ENCODE measurements at places on chromosomes 13 and 19.

GRCh38 chr19:16076958-16077611 lies 790 bp downstream of the TPM4 start:
- DNase-seq: no peak

- DNase-seq: no peak
Measured at GRCh38 chr19:677601-678436, 1.6 kb downstream of the FSTL3 start.

DNA sequence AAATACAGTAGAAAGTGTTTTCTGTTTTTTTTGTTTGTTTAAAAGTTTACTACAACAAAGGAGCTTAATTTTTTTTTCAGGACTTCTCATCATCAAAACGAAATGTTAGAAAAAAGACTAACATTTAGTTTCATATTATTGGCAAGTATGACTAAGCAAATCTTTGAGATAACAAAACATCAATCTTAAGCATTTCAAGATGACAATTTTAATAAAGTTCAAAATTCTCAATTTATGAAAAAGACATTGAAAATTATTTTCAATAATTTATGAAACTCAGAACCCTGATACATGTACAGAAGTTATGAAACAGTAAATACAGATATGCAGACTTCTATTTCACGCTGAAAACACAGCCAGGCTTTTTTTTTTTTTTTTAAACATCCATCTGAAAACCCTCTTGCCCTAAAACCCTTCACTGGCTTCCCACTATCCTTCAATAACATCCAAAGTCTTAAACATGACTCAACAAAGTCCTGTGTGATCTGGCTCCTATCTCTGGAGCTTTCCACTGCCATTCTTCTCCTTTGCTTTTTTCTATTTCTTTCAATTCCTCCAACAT lies 3.9 kb downstream of the RBM26 start:
- no peak for DNase-seq

- DNase-seq: no peak
Measured at GRCh38 chr13:106407338-106407737, 128.1 kb downstream of the EFNB2 start.

- DNase-seq: no peak
Measured at GRCh38 chr19:29321116-29321515, 108.2 kb upstream of the UQCRFS1 start.

- no peak for DNase-seq
Measured at GRCh38 chr13:30584051-30584731, 33.5 kb upstream of the USPL1 start.

DNA sequence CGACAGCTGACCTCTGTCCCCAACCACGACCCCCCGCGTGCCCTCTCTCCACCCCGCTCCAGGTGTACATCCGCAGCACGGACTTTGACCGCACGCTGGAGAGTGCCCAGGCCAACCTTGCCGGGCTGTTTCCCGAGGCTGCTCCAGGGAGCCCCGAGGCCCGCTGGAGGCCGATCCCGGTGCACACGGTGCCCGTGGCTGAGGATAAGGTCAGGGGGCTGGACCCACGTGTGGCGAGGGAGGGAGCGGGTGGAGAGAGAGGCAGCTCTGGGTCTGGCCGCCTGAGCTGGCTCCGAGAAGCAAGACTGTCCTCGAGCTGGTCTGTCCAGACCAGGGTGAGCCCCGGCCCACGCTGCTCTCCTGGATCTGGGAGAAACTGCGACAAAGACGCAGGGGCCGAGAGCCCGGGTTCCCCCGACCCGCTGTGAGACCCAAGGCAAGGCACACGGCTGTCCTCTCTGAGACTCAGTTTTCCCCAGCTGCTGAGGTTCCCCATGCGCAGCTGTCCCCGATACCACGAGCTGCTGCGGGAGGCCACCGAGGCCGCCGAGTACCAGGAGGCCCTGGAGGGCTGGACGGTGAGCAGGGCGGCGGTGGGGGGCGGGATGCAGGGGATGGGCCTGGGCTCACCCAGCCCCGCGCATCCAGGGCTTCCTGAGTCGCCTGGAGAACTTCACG lies 1.5 kb downstream of the ACP4 start:
- no peak for DNase-seq
